ENCODE measurements at places on chromosomes 13 and 19. TPM values are rescaled to one million over a fixed set of nuclear protein-coding genes. Genes with fewer than 3 reads are reported as not detected.

KLK12 gene
- polyA plus RNA-seq = not detected

- H3K4me3 ChIP-seq = no peak overlapping the region
- no peaks in the 10 kb centered on the region for H3K27me3 ChIP-seq
- H3K27ac ChIP-seq = no peak overlapping the region
Observed at GRCh38 chr19:41000310-41000737, 9.2 kb downstream of the CYP2B6 start.

UPK1A gene
- polyA plus RNA-seq = 0.20 TPM

DNA sequence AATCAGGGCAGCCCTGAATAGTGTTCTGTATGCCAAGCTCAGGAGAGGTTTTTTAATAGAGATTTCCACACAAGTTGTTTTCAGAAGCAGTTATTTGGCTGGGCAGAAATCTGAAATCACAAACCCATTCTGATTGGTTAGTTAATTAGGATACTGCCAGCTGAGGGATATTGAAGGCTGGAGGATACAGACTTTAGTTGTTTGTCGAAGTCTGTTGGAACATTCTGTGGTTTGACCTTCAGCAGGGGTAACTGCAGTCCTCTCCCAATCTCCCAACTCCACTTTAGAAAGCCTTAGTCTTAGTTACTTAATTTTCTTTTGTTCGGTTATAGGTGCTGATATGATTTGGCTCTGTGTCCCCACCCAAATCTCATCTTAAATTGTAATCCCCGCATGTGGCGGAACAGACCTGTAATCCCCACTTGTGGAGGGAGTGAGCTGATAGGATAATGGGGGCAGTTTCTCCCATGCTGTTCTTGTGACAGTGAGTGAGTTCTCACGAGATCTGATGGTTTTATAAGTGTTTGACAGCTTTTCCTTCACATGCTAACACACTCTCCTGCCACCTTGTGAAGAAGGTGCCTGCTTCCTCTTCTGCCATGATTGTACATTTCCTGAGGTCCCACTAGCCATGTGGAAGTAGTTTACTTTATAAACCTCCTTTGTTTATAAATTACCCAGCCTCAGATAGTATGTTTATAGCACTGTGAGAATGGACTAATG, 169.2 kb downstream of the GPC5 start:
- H3K36me3 ChIP-seq = no peaks in the 10 kb centered on the region
- H3K27me3 ChIP-seq = no peaks in the 10 kb centered on the region
- DNase-seq = no peak
- no peak overlapping the region for H3K4me3 ChIP-seq
